T1000 (cell line): ENCODE measurements at places on chromosomes 1 and 21.
A peak's percentile ranks its signal among the peaks of the same experiment; 100 is the strongest.

DNA sequence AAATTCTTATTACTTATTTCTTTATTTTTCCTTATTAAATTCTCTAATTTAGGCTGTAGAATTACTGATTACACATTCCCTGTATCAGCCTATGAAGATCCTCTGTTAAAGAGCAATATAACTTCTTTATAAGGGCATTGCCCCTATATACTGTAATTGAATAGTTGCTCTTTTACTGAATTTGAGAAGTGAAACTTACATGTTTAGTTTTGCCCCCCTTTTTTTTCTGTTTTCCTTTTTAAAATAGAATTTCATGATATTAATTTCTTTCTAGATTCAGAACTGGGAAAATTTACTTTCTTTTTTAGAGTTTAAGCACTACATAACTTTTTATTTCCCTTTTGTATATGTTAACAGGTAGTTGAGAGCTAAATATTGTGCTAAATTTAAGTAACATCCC, 29.5 kb upstream of the PGM1 start:
- no peak for DNase-seq

DNA sequence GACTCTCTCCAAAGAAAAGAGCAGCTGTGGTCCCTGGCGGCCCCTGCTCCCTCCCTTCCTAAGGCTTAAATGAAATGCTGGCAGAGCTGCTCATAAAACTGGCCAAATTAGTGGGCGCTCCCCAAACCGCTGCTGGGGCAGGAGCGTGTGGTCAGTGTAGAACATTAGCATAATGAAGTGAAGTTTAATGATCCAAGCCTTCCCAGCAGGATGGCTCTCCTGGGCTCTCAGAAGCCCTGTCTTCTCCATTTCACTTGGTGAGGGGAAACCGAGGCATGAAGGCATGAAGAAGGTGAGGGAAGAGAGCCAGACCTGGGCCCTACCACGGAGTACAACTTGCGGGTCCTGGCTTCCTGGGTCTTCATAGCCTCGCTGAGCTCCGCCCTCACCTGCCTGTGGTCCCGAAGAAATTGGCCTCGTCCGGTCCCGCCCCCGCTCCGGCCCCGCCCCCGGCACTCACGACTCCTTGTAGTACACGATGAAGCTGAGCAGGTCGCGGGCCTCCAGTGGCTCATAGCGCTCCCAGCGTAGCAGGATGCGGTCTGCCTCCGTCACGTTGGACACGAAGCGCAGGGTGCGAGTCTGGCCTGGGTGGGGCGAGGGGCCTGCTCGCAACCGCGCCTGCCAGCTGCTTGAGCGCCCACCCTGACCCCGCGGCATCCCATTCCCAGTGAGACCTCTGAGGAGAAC, 10.3 kb downstream of the INSRR start:
- DNase-seq = no peak

DNA sequence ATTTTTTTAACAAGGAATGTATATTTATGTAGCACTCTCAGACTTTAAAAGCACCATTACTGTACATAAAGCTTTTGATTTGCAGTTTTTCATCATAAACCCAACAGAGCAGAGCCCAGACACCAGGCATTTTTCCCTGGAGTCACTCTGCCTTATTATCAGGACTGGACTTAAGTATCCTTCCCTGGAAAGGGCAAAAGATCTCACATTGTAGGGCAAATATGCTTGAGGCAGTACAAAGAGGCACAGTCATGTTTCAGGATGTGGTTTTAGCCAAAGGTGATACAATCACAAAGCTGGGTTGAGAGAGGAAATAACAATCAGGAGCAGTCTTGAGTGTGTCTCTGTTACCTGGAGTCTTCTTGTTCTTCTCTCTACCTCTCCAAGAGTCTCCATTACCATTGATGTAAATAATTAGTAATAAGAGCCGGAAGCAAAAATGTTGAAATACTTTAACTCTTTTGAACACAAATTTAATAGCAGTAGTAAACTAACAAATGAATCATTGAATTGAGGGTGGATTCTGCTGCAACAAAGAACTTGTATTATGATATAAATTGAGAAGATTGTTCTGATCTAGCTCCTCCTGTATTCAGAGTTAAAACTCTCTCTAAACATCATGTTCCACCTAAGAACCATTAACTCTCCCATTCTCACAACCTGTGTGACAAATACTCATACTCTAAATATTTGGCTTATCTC, 160.5 kb downstream of the LTN1 start:
- no peak for DNase-seq

GRCh38 chr21:16676391-16676790, 836.5 kb upstream of the CXADR start:
- DNase-seq = no peak

GRCh38 chr21:42051788-42052187, 19.3 kb upstream of the UMODL1 start:
- no peak for DNase-seq

DNA sequence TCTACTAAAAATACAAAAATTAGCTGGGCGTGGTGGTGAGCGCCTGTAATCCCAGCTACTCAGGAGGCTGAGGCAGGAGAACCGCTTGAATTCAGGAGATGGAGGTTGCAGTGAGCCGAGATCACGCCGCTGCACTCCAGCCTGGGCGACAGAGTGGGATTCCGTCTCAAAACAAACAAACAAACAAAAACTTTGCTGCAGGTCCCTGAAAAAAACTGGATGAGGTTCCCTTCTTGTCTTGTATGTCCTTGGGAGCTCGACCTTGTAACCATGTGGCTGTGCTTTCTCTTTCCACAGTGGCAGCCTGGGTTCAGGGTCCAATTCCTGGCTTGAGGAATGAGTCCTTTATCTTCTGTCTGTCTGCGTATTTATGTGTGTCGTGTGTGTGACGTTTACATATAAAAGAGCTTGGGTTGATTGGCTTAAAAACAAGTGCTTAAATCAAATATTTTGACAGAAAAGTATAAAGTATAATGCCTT, 18.0 kb upstream of the COX20 start:
- no peak for DNase-seq

DNA sequence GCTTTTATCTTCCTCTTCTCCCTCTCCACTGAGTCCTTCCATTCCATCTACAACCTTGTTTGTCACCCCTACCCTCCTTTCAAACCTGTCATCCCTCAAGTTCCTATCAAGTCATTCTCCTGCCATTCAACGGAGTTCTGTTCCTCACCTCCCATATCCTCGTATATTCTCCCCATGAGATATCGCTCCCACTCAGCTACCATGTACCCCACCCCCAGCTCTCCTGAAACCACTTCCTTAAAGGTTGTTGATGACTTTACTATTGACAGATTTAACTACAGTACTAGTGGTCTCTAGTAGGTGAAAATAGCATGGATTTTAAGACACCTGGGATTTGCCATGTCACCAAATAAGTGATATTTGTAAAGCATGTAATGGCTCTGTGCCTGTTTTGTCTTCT, 107.4 kb upstream of the BARHL2 start:
- DNase-seq = no peak

DNA sequence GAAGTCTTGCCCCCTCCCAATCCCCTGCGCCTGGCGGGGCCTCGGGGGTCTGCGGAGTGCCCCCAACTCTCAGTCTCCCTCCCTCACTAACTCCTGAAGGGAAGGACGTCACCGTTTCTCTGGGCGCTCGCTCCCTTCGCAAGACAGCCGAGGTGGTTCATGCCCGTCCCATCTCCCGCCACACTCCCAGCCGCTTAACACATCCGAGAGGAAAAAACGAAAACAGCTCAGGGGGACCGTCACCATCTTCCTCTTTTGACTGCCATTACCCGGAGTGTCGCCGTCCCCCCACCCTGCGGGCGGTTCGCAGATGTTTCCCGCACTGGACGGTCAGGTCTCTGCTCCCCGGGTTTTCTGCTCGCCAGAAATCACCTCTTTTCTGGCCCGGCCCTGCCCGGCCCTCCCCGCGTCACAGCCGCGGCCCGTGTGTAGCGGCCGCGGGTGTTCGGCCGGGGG, 532 bp downstream of the ERO1B start:
- peak; percentile 25 for DNase-seq

DNA sequence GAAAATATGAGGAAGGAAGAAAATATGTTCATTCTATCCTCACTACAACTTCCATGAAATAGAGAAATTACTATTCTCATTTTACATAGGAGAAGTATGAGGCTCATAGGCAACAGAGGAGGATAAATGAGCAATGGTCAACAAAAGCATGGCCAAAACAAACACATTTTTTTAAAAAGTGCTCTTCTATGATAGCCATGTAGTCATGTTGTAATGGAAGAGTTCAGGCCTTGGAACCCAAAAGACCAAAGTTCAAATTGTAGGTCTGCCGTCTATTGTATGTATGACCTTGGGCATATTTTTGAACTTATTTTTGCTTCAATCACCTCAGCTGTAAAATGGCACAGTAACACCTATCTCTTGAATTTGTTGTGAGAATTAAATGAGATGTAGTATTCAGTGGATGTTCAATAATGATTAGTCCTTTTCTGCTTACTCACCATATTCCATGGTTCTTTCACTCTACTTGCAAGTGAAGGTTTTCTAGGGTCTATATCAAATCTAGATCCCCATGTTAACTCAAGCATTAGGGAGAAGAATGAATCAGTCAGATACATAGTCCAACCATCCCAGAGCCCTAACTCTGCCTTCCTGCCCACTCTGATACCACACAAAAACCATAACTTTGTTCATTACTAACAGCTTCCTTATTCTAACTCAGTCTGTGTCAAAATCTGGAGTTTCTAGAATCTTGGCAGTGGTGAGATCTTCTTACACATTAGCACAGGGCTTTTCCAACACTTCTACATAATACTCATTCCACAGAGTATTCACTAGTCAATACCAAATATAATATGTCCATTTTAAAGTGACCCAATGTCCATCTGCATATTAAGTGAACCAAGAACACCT, 353.2 kb downstream of the PLPP3 start:
- DNase-seq = no peak

DNA sequence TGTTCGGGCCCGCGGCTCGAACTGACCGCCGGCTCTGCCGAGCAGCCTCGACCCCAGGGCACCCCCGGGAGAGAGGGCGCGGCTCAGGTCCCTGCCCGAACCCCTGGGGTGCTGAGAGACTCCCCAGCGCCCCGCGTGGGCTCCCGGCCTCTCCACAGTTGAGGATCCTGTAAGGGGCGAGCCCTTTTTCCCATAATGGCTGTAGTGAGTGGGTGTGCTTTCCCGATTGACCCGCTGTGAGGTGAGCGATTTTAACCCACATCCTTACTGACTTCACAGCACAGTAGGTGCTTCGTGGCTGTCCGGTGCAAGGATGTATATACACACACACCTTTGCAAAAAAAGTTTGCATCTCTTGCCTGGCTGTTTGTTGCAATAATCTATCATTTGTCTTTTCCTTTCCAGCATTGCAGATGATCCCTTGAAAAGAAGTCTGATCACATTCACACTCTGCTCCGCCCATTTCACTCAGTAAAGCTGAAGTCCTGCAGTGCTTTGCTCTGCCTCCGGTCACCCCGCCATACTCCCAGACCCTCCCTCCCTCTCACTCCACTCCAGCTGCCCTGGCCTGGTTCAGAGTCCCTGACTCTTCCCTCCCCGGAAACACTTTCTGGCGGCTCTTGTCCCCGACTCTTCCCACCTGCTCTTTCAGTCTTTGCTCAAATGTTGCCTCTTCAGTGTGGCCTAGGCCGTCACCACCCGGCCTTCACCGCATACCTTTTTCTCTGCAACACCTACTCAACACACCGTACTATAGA, 955 bp upstream of the UBE2G2 start:
- no peak for DNase-seq

DNA sequence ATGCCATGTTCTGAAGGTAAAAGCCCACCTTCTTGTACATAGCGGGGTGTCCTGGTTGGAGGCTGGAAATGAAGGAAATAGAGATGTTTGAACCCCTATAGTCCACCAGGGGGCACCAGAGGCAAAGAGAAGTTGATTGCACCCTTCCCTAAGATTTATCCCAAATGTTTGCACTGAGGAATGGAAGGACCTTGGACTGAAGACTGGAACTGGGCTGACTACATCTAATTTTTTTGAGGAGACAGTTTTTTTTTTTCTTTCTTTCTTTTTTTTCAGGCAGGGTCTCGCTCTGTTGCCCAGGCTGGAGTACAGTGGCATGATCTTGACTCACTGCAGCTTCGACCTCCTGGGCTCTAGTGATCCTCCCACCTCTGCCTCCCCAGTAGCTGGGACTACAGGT, 55.3 kb upstream of the EIF4G3 start:
- DNase-seq = peak; percentile 30

- DNase-seq = no peak
Measured at GRCh38 chr1:16393570-16394521, 26.8 kb downstream of the SZRD1 start.

GRCh38 chr1:160154790-160155189, 3.4 kb downstream of the ATP1A4 start:
- no peak for DNase-seq

DNA sequence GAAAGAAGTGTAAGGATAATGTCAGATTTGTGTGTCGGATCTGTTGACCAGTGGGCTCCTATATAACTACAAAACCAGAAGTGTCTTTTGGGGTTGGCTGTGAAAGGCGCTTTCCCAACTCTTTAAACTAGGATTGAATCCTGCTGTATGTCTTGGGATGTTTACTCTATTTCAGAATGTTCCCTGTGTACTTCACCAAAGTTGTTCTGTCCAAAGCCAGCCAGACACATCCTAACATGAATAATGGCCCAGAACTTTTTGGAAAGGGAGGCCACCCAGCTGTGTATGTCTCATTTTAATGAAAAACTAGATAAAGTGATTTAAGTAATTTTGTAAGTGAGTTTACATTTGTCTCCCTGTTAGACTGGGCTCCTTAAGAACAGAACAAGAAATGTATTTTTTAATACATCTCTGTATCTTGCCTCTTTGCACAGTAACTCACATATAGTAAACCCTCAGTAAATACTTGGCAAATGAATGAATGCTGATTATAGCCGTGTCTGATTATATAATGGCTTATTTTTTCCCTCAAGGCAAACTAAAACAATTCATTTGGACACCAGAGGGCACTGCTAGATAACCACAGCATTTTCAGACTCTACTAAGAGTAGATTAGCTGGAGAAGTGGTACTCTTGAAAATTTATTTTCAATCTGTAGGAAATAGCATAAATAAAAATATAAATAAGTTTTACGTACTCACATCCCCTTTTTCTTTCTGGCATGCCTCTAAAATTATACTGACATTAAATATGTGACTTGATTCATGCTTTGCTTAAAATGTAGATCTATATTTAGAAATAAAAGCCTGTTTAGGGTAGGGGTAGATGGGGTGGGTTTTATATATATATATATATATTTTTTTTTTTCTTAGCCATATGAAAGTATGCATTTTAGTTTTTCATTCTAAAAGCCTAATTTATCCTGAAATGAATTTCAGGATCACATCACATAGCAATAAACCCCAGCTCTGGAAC, 23.8 kb downstream of the TSEN15 start:
- DNase-seq = no peak

DNA sequence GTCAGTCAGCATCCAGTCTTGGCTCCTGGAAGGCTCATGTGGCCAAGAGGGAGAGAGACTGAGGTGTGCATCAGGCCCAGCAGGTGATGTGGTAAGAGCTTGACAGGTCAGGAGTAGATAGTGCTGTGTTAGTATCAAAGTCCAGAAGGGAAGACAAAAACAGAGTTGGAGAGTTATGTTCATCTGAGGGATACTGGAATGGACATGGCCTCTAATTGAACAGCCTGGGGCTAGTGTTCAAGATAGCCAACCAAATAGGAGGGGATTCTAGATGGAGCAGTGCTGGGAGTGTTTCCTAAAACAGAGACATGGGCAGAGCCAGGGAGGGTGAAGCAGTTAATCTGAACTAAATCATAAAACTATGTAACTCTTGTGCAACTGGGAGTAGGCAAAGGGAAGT, 120.7 kb upstream of the MARK1 start:
- no peak for DNase-seq

GRCh38 chr1:30816211-30817076, 58.9 kb upstream of the LAPTM5 start:
- peak; percentile 69 for DNase-seq
